Type B pancreatic cell (in vitro differentiated cells): ENCODE measurements at places on chromosomes 1 and 21. TPM values are rescaled to one million over a fixed set of nuclear protein-coding genes. Genes with fewer than 3 reads are reported as not detected.

DNA sequence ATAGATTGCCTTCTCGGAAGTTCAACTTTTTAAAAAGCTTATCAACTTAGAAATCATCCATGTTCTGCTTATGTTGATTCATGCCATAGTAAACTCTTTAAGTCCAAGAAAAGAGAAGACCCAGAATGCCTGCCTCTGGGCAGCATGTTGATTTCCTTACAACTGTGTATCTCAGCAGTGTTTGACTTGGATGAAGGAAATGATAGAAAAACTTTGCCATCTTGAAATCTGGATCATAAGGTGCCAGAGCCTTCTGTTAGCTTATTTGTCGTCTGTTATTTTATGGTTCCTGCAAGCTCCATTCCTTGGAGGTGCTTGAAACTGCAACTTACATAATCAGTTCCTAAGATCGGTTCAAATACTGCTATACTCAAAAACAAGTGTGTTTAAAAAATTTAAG lies 124.5 kb downstream of the ATP5PO start:
- DNase-seq: no peak

DNA sequence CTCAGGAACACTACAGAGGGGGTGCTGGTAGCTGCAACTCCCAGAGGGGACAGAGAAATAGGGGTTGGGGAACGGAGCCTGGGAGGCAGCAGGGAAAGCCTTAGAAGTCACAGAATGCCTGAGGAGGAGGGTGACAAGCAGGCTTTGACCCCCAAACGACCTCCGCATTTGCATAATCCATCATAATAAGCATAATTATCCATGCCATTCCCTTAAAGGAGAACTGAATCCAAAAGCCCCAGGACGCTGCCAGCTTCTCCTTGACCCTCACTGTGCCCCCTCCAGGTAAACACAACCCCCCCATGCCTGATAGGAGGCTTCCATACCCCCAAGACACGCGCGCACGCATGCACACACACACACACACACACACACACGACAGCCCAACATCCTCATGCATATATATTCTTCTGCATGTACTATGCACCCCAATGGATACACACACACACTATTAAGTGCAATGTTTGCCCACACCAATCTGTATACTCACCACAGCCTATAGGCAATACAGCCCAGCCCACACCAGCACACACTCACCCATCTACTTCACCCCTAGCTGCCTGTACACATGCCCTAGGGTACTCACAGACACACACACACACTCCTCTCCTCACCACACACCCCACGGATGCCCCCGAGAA lies 27.8 kb downstream of the SDC3 start:
- DNase-seq: no peak

DNA sequence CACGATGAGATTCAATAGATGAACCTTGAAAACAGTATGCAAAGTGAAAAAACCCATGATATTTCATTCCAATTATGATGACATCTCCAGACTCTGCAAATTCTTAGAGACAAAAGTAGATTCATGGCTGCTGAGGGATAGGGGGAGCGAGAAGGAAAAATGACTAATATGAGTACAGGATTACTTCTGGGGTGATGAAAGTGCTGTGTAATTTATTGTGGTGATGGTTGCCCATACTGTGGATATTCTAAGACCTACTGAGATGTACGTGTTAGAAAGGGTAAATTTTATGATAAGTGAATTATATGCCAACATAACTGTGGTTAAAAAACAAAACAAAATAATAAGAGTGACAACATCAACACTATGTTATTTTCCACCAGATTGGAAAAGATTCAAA lies 18.9 kb upstream of the RGS7 start:
- DNase-seq: no peak

DNA sequence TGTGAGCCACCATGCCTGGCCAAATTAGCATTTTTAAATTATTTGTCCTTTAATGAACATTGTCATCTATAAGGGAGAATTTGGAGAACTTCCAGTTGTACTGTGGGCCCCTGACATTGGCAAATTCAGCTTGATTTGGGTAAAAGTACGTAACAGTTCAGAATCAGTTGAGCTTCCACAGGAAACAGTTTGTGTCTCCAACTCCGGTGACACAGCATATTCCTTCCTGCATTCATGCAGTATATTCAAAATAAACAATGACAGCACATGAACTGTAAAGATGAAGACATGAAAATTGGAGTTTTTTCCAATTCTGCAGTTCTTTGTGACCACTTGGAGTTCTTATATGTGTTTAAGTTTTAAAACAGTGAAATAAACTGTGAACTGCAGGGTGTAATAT lies 28.2 kb downstream of the RNF220 start:
- DNase-seq: no peak

S100A7 gene
- total RNA-seq: 6.2 and 10.2 TPM in 2 replicates

FHL3 gene
- 7.0 and 25.1 TPM in 2 replicates for total RNA-seq

- no peak for DNase-seq
Observed at GRCh38 chr21:46155514-46156377, at the start of gene FTCD. Gene FTCD (minus strand): TSS chr21:46155579. CDS start chr21:46155523, 56 bp downstream.

FCRL5 gene
- 0.24 TPM in 1 of 2 replicates, not detected in the other for total RNA-seq

GCLM gene
- 16.6 and 34.2 TPM in 2 replicates for total RNA-seq

NAV1 gene
- total RNA-seq: 38.1 and 44.9 TPM in 2 replicates

- no peak for DNase-seq
Observed at GRCh38 chr1:210876275-210876674, 257.7 kb downstream of the KCNH1 start.

ANGPTL3 gene
- total RNA-seq: 2.2 and 2.6 TPM in 2 replicates

RXRG gene
- total RNA-seq: 0.98 and 5.8 TPM in 2 replicates

FCRL1 gene
- not detected in 2 replicates for total RNA-seq

DNA sequence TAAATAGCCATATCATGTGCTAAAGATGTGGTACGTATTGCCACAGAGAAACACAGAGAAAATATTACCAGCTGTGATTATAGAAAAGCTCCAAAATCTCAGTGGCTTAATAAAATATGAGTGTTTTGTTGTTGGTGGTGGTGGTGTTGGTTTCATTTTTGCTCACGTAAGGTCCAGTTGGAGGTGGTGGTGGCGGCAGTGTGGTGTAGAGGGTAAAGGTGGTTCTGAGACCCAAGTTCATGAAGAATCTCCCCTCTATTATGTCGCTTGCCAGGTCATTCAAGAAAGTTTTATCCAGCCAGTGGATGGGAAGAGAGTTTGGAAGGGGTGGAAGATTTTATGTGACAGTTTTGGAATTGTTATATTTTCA lies 217.6 kb upstream of the SAMSN1 start:
- no peak for DNase-seq

PALMD gene
- total RNA-seq: 0.33 and 2.0 TPM in 2 replicates

DNA sequence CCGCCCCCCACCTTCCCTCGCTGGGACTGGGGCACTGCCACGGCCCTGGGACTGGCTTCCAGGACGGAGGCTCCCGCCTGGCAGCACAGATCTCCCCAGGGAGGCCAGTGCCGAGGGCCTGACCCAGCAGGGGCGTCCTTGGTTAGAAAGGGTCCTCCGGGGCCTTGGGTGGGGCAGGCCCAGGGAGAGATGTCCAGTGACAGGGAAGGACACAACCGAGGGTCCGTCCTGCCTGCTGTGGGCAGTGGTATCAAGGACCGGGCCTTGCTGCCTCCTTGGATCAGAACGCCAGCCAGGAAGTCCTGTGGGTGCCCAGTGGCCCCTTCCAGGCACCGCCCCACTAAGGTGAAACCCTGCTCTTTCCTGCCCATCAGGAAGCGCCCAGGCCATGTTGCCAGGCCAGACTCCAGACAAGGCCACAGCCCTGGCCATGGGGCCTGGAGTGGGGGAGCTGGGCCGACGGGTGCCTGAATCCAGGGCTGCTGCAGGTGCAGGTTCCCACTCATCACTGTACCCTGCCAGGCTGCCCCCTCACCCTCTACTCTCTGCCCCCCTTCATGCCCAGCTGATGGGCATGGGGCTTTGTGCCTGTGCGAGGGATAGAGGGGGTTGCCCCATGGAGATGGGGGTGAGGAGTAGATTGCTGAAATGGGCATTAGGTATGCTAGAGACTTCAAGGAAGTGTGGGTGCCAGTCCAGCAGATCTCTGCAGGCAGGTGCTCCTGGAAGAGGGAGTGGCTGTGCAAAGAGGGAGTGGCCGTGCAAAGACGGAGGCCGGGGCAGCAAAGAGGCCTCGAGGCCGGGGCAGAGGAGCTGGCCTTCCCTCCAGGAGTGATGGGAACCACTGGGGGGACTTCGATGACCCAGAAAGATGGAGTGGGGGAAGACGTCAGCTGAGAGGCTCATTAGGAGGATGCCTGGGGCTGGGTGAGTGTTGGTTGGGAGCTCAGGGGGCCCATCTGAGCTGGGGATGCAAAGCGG lies 2.2 kb upstream of the PRKCZ start:
- DNase-seq: no peak

GRCh38 chr1:79362470-79362869 lies 355.9 kb upstream of the ADGRL4 start:
- no peak for DNase-seq

DNA sequence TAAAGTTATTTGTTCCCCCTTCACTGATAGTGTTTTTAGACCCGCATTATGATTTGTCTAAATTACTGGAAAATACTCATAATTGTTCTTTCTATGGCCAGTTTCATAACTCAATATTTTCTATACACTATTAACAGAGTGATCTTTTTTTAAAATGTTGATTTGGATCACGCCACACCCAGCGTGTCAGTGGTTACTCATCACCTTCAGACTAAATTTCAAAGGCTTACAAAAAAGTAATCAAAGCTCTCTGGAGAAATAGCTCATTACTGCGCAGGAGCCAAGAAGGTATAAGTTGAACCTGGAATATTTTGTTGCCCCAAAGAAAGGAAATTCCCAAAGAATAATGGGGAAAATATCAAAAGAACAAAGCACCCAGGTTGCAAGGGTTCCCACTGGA lies 104.9 kb downstream of the EVI5 start:
- DNase-seq: no peak

NKAIN1 gene
- 4.4 and 17.1 TPM in 2 replicates for total RNA-seq
